ENCODE measurements at places on chromosomes 11 and 22.
A peak's percentile ranks its signal among the peaks of the same experiment; 100 is the strongest.

DNA sequence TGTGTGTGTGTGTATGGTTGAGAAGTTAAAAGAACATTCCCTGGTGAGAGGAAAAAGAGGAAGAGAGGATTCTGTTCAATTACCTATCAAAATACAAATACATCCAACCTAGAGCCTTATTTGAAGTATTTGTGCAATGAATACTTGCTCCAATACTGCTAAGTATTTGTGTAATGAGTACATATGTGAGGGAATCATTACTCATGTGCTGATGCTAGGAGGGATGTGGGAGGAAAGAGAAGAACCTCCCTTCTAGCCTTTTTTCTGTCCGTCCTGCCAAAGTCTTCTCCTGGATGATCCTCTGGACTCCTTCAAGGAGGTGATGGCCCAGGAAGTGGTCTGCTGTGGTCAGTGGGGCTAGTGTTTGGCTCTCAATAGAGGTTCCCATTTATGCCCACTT is 36.0 kb upstream of the ACCSL start:
- DNase-seq, result peak; percentile 35

DNA sequence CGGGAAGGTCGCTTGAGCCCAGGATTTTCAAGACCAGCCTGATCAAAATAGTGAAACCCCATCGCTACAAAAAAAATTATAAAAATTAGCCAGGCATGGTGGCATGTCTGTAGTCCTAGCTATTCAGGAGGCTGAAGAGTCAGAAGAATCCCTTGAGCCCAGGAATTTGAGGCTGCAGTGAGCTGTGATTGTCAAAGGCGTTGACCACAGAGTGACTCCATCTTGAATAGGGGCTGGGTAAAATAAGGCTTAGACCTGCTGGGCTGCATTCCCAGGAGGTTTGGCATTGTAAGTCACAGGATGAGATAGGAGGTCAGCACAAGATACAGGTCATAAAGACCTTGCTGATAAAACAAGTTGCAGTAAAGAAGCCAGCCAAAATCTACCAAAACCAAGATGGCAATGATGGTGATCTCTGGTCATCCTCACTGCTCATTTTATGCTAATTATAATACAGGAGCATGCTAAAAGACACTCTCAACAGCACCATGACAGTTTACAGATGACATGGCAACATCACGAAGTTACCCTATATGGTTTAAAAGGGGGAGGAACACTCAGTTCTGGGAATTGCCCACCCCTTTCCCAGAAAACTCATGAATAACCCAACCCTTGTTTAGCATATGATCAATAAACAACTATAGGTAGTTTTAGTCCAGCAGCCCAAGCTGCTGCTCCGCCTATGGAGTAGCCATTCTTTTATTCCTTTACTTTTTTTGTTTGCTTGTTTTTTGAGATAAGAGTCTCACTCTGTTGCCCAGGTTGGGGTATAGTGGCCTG is 2.8 kb upstream of the RDX start:
- DNase-seq, result no peak

DNA sequence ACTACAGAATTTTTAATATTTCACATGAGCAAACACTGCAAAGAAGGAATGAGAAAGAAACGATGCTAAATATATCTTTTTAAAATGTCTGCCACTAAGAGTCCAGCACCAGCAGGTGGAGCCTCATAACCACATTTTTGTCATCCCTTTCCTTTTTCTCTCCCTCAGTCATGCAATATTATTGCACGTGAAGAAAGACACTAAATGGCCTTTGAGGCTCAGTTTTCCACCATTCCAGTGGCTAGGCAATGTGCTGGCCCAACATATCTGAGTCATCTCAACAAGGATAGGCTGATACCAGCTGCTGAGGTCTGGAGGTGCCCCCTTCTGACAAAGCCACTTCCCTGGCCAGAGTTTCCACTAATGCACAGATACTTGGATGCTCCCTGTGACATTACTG is 1.8 kb downstream of the ALKBH8 start:
- peak; percentile 65 for DNase-seq

DNA sequence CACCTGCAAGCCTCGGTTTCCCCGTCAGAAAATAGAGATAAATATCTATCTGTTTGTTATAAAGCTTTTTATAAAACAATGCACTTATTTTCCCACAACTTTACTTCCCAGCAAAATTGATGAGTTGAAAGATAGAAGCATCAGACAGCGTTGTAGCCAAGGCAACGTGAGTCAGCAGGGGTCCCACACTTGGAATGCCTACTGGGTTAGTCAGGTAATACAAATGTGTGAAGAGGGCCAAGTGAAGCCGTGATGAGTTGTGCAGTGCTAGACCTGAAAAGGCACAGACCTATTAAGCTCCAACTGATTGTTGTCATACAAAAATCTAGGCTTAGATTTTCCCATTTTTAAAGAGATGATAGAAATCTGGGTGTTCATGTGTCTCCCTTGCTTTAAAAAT is 118.7 kb downstream of the PGR start:
- DNase-seq, result peak; percentile 21

GRCh38 chr22:46413725-46414379 is 78.3 kb downstream of the TRMU start:
- DNase-seq, result no peak

DNA sequence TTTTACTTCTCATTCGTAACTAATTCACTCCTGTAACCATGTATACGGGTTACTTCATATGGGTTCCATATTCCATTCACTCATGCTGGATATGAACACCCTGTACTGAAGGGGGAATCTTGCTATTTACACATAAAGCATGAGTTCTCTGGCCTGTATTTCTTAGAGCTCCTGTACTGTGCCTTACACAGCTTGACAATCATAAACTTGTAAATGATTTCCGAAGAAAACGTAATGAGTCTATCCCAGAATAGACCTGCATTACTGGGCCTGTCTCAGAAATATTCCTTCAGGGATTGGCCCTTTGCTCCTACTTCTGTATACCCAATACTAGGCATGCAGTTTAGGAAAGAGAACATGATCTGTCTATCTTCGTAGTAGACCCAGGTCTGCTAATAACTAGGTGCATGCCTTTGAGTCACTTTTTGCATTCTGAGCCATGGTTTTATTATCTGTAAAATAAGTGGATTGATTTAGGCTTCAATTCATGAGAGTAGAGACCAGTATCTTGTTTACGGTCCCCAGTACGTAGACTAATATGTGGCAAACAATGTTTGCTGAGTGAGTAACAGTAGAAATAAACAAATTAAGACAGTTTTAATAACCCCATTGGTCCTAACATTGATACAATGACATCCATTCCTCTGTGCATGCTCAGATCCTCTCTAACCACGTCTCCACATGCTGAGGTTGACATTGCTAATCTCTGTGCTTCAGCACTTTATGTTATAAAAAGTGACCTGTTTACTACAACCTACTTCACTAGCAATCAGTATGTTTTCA is 1.2 kb downstream of the CCDC34 start:
- DNase-seq, result no peak

- no peak for DNase-seq
These were observed 33.3 kb downstream of the CADM1 start for GRCh38 chr11:115470928-115471327.

DNA sequence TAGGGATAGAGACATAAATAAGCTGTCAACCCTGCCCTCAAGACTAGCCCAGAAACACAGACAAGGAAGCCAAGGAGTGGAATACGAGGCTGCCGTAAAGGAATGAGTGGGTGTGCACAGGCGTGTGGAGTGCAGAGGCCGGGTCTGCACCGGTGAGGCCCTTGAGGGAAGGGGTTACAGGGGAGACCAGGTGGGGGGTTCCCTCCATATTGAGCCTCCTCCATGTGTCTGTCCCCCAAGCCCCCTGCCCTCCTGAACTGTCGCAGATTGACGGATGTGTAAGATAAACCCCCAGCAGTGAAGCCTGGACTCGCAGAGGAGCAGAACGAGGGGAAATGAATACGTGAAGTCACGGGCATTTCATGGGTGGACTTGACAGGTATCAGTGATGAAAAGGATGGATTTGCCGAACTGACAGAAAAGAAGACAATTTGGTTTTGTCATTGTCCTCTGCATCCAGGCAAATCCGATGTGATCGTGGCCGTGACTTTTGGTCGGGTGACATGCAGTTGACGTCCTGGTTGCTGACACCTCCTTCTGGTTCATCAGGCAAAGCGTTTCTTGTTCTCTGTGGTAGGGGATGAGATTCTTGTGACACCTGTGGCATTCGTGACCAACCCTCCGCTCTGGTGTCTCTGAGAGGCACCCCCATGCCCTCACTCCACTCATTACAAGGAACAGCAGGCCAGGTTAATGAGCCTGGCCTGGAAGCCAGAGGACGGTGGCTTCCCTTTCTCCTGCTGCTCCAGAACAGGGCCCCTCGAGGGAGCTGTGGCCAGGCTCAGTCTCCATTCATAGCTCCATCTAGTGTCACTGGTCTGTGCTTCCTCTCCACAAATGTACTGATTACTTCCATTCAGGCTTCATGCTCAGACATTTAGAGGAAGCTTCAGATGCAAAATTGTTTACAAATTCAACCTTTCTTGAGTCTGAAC is 223.1 kb upstream of the B3GAT1 start:
- DNase-seq, result no peak

- DNase-seq, result peak; percentile 58
These were observed 31.0 kb upstream of the PPP2R1B start for GRCh38 chr11:111797145-111797581.

GRCh38 chr11:111344032-111344431 is 35.0 kb downstream of the POU2AF1 start:
- peak; percentile 34 for DNase-seq

GRCh38 chr11:100630898-100631297 is 56.2 kb upstream of the ARHGAP42 start:
- no peak for DNase-seq

DNA sequence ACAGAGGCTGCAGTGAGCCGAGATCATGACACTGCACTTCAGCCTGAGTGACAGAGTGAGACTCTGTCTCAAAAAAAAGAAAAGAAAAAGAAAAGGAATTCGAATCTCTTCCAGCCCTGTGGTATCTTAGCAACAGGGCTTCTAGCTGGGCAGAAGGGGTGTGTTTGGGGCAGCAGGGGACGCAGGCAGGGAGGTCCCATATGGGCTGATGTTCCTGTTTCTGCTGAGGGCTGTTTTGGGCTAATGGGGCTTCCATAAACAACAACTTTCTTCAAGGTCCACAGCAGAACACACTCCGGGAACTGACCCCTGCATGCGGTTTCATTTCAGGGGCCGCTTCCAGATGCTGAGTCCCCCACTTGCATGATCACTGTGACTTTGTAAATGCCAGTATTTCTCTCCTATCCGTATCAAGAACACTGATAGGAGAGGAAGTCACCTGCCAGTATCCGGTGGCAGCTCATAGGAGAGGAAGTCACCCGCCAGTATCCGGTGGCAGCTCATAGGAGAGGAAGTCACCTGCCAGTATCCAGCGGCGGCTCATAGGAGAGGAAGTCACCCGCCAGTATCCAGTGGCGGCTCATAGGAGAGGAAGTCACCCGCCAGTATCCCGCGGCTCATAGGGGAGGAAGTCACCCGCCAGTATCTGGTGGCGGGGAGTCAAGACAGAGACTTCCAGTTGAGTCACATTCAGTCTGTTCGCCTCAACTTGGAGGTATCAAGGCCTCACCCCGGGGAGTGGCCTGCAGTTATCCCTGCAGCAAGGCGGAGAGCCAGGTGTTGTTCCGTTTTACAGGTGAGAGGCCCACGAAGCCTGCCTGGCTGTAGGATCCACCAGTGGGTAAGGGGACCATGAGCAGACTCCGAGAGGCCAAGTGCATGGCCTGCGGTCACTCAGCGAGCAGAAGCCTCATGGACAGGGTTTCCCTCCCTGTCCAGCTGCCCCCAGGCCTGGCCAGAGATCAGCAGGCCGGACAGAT is 8.3 kb upstream of the FGF19 start:
- DNase-seq, result no peak

- no peak for DNase-seq
These were observed 1.2 kb upstream of the ASCL2 start for GRCh38 chr11:2271327-2272227.
